KG1 (cell line): ENCODE measurements at places on chromosomes 12 and 14.
A peak's percentile ranks its signal among the peaks of the same experiment; 100 is the strongest.

DNA sequence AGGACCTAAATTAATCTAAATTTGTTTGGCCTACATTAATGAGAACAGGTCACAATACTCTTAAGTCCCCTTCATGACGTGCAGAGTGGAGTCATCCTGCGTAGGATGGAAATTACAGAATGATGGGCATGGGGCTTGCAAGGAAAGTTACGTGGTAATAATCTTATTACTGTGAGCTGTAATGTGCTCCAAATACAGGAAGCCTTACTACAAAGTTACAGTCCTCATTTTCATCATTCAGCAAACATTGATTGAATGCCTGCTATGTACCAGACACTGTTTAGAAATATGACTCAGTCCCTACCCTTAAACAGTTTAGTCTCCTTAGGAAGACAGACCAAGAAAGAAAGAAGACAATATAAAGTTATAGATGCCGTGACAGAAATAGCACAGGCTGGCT, 9.4 kb downstream of the HIGD1C start:
- no peak for DNase-seq

GRCh38 chr12:63496654-63497053, 171.6 kb downstream of the DPY19L2 start:
- DNase-seq, result no peak

DNA sequence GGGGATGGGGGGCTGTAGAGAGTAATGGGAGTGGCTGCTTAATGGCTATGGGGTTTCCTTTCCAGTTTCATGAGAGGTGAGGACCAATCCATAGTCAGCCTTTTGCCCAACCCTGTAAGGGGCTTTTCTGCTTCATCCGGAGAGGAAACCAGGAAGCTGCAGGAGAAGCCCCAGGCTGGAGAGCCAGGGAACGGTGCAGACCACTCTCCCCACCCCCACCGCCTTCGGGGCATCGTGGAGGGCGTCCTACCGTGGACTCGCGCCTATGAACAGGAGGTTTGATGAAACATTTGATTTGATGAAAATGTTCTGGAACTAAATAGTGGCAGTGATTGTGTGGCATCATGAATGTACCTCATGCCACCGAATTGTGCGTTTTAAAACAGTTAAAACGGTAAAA, 204.3 kb upstream of the DIO3 start:
- DNase-seq, result no peak

- peak; percentile 37 for DNase-seq
These were observed 693.0 kb downstream of the NRXN3 start for GRCh38 chr14:78863143-78863542.
